Endothelial cell (in vitro differentiated cells): ENCODE measurements at places on chromosomes 4 and X.
A peak's percentile ranks its signal among the peaks of the same experiment; 100 is the strongest.

GRCh38 chrX:148904421-148905111 lies 404.1 kb downstream of the AFF2 start:
- DNase-seq, result no peak

- DNase-seq, result no peak
These were observed 87.3 kb upstream of the TET2 start for GRCh38 chr4:105059337-105059736.

GRCh38 chr4:75881476-75881875 lies 20.8 kb downstream of the PPEF2 start:
- DNase-seq, result no peak

- no peak for DNase-seq
These were observed 655.6 kb upstream of the PCDH10 start for GRCh38 chr4:132493476-132493875.

DNA sequence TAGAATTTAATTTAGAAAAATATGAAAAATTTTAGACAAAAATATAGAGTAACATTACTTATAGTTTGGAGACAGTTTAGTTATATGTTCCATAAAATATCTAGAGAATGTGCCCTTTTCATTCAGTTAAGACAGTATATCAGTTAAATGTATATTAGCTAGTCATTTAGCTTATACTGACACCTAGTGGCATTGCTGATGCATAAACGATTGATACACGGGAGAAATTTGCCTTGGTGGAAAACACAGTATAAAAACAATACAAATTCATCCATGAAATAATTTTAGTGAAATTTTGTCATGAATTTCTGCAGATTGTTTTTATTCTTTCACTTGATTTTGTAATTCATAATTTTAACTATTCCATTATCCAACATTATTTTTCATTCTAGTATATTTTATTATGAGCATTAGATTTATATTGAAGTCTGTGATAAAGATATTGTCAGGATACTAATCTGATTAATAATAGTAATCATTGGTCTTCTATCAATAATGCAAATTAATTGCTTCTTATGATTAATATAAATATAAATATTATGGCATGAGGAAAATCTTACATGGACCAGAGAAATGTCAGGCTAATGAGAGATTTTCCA lies 219.0 kb downstream of the TLL1 start:
- no peak for DNase-seq

DNA sequence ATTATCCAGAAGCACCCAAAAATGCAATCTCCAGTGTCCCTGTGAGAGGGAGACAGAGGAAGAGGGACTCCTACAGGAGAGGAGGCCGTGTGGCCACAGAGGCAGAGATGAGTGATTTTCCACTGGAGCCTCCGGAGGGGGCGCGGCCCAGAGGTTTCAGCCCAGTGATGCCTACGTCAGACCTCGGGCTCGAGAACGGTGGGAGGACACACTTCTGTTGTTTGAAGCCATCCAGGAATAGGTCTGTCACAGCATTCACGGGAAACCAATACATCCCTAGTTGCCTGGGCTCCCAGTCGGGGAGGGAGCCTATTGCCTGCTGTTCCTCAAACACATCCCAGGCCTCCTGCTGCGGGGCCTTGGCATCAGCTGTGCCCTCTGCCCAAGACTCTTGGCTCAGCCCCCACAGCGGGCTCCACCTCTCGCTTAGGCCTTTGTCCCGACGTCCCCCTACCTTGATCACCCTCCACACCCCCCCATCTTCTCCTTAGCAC lies 39.2 kb upstream of the HMX1 start:
- no peak for DNase-seq

- no peak for DNase-seq
These were observed 11.2 kb upstream of the TFDP3 start for GRCh38 chrX:133229361-133229760.

- DNase-seq, result no peak
These were observed 22.2 kb downstream of the PHKA2 start for GRCh38 chrX:18961686-18962085.

DNA sequence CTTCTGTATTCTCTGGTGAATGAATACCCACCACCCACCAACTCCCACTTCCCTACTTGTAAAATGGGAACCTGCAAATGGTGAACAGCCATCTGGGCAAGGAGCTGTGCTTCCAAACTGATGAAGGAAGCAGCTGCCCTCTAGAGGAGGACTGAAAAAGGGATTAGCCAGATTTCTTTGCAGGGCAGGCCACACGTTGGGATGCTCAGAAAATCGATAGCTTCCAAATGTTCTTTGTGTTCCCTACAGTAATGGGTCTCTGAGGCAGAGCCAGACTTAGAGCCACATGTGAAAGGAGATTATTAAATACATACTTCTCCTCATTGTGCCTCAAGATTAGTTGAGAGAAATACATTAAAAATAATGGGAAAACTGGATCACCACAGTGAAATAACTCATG lies 39.3 kb upstream of the LPAR4 start:
- DNase-seq, result peak; percentile 4

DNA sequence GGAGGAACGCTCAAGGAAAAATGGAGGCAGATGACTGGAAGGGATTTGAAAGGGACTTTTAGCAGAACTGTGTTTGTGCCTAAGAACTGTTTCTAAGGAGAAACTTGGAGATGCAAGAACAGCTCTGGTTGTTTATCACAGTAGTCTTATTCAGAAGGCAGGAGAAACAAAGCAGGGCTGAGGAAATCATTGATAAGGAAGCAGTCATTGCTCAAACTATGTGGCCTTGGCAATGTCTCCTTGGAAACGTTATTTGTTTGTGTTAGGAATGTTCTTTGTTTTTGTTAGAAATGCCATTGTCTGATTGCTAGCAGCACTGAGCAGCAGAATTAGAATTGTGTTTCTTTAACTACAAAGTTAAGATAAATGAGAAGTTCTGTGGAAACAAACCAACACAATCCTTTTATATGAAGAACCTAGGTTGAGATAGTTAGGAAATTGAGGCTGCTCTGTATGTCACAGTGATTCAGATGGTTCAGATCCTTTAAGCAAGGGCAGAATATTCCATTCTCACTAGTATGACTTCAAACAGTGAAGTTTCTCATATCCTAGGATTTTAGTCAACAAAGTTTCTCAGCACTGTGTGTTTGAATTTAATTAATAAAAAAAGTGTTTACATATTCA lies 1191.3 kb upstream of the IGFBP7 start:
- peak; percentile 27 for DNase-seq

DNA sequence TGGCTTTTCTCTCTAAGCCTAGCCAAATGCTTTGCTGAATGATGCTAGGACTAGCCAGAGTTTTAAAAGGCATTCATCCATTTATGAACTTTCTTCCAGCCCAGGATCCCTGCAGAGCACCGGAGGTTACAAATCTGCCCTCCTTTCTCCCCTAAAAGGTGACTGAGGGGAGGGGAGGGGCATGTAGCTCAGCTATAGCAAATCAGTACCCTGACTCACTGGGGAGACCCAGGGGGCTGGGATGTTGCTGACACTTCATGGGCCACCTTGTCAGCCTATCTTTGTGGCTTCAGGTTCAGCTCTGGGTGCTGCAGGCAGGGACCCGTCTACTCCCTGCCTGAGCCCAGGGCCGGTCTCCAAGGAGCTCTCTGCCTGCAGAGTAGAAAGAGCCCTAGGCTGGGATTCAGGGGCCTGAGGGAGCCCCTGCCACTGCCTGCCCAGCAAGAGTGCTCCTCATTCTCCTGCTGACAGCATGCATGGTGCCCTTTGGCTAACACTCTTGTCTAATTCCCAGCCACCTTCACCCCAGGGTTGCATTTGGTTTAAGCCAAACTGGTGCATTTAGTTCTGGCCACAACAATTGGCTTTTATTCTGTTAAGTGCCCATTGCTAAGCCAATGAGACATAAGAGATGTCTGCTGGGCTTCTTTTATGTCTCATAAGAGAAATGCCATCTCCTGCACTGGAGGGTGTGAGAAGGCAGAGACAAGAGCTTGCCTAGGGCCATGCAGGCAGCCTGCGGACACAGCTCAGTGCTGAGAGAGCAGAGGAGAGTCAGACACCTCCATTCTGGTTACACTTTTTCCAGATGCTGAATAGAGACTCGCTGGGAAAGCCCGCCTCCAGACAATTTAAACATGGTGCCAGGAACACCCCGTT lies 11.9 kb upstream of the UBA6 start:
- no peak for DNase-seq

- DNase-seq, result no peak
These were observed 188.4 kb upstream of the CLNK start for GRCh38 chr4:10872833-10873517.

DNA sequence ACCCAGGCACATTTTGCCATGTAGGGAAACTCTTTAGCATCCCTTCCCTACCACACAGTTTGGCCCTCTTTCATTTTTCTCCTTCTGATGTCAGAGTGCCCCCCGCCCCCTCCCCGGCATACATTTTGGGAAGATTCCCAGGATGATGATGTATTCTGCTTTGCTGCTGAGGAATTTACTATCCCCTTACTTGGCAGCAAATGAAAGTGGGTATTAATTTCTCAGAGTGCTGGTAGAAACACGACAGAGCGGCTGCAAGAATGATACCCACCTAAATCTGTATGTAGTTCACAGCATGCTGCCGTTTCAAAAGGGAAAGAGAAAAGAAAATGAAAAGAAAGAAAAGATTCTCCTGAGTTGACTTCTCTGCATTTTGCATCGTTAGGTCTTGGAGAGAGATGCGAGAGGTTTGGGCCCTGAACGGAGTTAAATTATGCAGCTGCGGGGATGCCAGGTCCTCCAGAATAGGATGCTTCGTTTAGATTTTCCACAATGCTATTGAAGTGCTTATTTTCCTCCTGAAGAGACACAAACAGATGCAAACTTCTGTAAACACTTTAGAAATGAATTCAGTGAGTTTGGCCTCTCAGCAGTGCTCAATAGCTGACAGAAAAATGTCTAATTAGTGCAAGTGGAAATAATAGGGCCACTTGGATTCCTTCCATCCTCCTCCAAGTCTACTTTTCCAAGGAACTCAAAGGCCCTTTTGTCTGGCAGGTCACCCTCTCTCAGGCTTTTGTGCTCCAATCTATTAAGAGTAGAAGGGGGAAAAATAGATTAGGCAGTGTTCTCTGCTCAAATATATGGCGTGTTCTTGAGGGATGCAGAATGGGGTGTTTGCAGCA lies 106.2 kb downstream of the ALPK1 start:
- no peak for DNase-seq
